ENCODE measurements at places on chromosomes 3 and 15.

DNA sequence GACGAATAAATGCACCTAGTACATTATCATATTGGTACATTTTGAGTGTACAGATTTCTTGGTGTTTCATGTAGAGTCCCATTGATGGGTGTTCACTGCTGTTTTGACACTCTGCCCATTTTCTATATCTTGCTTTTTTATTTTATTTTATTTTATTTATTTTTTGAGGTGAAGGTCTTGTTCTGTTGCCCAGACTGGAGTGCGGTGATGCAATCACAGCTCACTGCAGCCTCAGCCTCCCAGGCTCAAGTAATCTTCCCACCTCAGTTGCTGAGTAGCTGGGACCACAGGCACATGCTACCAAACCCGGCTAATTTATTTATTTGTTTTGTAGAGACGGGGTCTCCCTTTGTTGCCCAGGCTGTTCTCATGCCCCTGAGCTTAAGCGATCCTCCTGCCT is 44.2 kb downstream of the DNAJC13 start:
- no peak for DNase-seq

GRCh38 chr15:79562899-79563298 is 130.8 kb downstream of the MINAR1 start:
- DNase-seq: no peak

- DNase-seq: no peak
Observed at GRCh38 chr15:66131200-66131599, 122.3 kb downstream of the MEGF11 start.

- no peak for DNase-seq
Observed at GRCh38 chr3:160869825-160870224, 113.8 kb downstream of the PPM1L start.

GRCh38 chr15:93129702-93130488 is 40.9 kb upstream of the RGMA start:
- no peak for DNase-seq

- DNase-seq: no peak
Observed at GRCh38 chr3:140273542-140274195, 338.7 kb downstream of the CLSTN2 start.

- peak; percentile 46 for DNase-seq
Observed at GRCh38 chr3:118760585-118761290, 273.9 kb downstream of the IGSF11 start.

All from H7 (cell line).